ENCODE measurements at places on chromosomes 1 and 21. TPM values are rescaled to one million over a fixed set of nuclear protein-coding genes. Genes with fewer than 3 reads are reported as not detected.

- no peak for DNase-seq
Measured at GRCh38 chr1:188715566-188715965, 1762.1 kb downstream of the BRINP3 start.

- DNase-seq = no peak
Measured at GRCh38 chr1:99738858-99739465, 27.5 kb downstream of the FRRS1 start.

DNA sequence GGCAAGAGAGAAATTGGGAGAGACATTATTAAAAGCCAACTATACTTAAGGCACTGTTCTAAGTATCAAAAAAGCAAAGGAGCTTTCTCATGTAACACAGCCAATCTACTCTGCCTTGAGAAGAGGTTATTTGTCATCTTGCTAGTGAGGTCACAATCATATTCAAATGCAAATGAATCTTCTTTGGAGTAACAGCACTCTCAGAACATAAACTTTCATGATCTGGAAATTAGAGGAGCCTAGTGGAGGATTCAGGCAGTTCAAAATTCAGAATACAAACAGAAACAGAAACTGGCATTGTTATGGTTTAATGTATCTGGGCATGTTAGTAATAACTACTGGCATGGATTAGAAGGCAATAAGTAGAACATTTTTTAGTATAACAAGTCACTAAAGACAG, 57.4 kb downstream of the ARID4B start:
- no peak for DNase-seq

- DNase-seq = no peak
Measured at GRCh38 chr1:38092256-38092655, 45.7 kb upstream of the POU3F1 start.

DNA sequence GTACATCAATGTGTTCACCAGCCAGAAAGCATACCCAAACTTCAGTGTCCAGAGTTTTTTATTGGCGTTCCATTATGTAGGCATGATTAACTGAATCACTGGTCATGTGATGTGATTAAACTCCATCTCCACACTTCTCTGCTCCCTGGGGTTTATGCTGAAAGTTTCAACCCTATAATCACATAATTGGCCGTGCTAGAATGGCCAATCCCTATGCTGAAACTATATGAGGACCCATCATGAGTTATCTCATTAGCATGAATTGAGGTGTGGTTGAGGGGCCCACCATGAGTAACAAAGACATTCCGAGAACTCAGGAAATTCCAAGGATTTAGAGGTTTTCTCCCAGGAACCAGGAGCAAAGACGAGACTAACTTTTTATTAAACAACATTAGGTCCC, 31.8 kb upstream of the FBXO28 start:
- DNase-seq = no peak

AP4B1 gene
- total RNA-seq = 19.7 TPM

FAM151A gene
- total RNA-seq = not detected
